ENCODE measurements at places on chromosomes 5 and 9. TPM values are rescaled to one million over a fixed set of nuclear protein-coding genes. Genes with fewer than 3 reads are reported as not detected.

TLR4 gene
- 0.23 TPM for total RNA-seq

SPINK7 gene
- total RNA-seq = not detected

GRCh38 chr9:28024676-28025075 is 451.4 kb upstream of the C9orf72 start:
- DNase-seq = no peak

GRCh38 chr5:95057615-95058014 is 227.3 kb downstream of the MCTP1 start:
- no peak for DNase-seq

GRCh38 chr5:36982146-36982545 is 105.6 kb downstream of the NIPBL start:
- DNase-seq = no peak

- DNase-seq = no peak
Measured at GRCh38 chr5:52693280-52693679, 94.4 kb upstream of the ITGA1 start.

- no peak for DNase-seq
Measured at GRCh38 chr9:14517154-14517906, 175.9 kb downstream of the ZDHHC21 start.

DNA sequence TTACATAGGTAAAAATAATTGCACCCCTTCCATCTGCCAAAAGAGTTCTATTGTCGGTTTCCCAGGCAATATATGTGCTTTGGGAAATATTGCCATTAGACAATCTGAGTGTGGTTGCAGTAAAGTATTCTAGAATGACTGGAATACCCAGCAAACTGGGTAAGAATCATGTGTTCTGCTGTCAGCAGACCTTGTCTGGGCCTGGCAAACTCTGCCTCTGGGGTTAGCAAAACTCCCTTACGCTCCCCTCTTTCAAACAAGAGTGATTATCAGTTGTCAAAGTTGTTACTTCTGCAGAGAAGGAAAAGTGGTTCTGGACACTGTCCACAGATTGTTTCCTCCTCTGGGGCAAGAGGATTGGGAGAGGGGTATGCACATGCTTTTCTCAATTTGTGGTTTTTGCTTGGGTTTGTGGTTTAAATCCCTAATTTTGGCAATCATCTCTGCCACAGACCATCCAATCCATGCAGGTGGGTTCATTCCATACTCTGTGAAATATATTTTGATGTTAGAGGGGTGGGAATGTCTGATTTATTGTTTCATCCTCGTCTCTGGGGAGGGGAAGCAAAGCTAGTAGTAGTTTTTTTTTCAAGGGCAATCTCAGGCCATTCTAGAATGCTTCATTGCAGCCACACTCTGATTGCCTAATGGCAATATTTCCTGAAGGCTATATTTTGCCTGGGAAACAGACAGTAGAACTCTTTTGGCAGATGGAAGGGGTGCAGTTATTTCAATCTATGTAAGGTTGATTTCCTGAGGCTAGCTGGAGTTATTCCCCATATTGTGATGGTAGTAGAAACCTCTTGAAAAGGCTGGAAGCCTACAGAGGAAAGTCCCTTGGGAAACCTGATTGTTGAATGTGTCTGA is 24.0 kb upstream of the TNFSF15 start:
- DNase-seq = no peak

All from GM12878 (cell line).